ENCODE measurements at places on chromosomes 5 and 9.

- DNase-seq, result no peak
These were observed 36.2 kb upstream of the TTC1 start for GRCh38 chr5:159972538-159973362.

DNA sequence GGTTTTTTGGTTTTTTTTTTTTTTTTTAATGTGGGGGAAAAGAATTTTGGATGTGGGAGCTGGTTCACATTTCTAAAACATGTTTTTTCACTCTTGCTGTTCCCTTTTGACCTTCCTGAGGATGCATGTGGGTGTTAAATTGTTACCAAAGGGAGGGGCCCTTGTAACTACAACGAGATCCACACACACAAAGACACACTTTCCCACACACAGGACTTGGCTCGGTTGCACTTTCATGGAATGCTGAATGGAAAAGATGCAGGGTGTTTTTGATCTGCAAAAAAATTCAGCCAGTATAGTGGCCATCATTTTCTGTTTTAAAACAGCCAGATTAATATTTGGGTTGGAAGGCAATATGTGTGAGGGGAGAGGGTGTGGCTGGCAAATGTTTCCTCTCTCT, 576.9 kb downstream of the EBF1 start:
- DNase-seq, result no peak

- no peak for DNase-seq
These were observed 99.4 kb downstream of the OXCT1 start for GRCh38 chr5:41770799-41771198.

GRCh38 chr9:82127465-82127864, 138.9 kb downstream of the SPATA31D1 start:
- no peak for DNase-seq

- DNase-seq, result no peak
These were observed 297.7 kb downstream of the CSNK1G3 start for GRCh38 chr5:123809594-123810221.

- no peak for DNase-seq
These were observed 365.8 kb upstream of the ZNF608 start for GRCh38 chr5:125112196-125112595.

DNA sequence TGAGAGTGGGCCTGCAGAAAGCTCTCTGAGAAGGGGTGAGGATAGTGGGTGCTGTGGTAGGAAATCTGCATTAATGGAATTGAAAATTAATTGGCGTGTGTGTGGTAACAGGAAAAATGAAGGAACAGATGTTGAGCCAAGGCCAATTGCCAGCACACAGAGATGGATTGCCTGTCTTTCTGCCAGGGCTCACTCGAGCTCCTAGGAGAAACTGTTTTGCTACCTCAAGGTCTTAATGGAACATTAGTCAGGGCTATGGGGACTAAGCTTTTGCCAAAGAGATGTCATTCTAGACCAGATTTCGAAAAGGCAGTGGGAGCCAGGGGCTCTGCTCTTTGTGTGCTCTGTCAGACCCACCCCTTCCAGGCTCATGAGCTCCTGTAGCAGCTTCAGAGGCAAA, 124.0 kb upstream of the EFNA5 start:
- DNase-seq, result no peak

DNA sequence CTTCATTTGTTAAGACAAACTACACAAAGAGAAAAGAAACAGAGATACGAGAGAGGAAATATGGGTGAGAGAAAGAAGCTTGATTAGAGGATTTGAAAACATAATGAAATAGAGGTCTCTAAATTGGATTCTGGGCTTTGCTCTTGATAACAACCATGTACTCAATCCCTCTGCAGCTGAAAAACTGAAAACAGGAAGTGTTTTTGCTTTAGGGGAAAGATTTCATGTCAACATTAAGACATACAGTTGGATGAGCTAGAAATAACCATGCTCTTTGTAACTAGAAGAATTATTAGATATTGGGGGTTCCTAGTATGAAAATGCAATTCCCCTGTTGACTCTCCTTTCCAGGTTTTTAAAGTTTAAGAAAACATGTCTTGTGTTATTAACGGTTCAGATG, 21.9 kb downstream of the CRHBP start:
- DNase-seq, result no peak

- DNase-seq, result no peak
These were observed 162.3 kb downstream of the DRD1 start for GRCh38 chr5:175281714-175282113.

- DNase-seq, result no peak
These were observed 4.0 kb upstream of the FOXB2 start for GRCh38 chr9:77015327-77016048.

DNA sequence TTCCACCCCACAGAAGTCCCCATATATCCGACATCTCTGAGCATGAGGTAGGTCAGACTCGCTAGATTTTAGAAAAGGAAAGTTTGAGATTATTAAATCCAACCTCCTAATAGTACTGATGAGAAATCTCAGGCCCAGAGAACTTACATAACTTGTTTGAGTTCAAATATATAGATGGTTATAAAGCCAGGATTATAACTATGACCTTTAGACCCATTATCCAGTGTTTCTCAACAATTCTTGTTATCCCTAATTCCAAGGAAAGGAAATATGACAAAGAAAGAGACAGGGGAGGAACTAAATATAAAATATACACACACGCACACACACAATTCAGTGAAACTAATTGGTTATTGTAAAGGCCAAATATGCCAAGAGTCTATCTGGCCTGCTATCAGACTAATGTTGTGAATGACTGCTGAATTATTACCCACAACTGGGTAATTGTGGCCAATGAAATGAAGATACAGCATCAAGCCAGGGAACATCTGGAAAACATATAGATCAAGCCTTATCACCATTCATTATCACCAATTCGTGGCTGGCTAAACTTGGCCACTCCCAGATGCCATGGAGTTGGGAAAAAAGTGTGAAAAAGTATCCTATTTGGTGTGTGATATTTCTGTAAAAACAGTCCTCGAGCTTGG, 248.4 kb downstream of the PRELID2 start:
- no peak for DNase-seq

DNA sequence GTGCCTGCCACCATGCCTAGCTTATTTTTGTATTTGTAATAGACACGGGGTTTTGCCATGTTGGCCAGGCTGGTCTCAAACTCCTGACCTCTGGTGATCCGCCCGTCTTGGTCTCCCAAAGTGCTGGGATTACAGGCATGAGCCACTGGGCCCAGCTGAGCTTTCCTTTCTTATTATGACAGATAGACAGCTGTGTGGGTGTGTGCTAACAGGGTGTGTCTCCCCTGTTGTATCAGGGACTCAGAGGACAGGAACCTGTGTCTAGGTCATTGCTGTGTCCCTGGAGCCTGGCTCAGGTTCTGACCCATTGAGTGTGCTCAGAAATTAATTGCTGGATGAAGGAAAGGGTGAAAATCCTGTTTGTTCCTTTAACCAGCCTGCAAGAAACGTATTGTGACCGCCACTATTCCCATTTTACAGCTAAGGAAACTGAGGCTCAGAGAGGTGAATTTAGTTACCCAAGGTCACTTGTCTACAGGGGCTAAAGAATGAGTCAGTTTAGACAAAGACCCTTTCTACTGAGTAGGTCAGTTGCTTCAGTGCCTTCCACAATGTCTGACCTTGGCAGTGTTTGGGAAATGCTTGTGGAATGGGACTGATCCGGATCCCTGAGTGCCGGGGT, 16.8 kb downstream of the NCS1 start:
- no peak for DNase-seq

DNA sequence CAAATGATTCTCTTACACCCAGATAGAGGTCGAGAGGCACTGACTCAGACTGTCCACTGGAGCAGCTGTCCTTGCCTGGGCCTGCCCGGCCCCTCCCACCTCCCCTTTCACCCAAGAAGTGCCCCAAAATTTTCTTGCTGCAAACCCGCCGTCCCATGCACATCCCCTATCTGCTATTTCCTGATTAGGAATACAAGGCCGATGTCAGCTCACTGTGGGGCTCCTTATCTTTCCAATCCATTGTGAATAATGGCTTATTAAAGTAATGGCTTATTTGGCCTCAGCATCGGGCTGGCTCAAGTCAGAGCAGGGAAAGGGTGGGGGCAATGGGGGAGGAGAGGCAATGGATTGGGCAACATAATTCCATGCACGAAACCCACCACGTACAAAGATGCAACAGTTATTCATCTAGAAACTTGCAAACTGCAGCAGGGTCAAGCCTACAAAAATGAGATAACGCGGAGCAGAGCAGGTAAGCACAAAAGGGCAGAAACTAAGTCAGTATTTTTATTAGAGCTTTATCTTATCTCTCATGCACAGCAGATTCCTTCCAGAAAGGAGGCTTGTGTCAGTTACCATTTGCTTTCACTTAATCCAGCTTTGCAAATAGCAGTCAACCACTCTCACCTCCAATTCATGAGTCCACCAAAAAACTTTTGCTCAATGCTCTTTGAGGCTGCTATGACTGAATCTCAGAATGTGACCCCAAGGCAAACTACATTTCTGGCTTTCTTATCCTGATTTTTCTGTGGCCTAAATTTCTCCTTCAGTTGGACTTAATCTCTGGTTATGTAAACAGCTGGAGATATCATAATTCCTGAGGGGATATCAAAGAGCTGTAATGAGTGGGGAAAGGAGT, 138.2 kb upstream of the OSMR start:
- no peak for DNase-seq

- DNase-seq, result no peak
These were observed 21.3 kb downstream of the HMCN2 start for GRCh38 chr9:130286781-130287428.

- no peak for DNase-seq
These were observed 51.1 kb upstream of the CPLX2 start for GRCh38 chr5:175820230-175820629.

DNA sequence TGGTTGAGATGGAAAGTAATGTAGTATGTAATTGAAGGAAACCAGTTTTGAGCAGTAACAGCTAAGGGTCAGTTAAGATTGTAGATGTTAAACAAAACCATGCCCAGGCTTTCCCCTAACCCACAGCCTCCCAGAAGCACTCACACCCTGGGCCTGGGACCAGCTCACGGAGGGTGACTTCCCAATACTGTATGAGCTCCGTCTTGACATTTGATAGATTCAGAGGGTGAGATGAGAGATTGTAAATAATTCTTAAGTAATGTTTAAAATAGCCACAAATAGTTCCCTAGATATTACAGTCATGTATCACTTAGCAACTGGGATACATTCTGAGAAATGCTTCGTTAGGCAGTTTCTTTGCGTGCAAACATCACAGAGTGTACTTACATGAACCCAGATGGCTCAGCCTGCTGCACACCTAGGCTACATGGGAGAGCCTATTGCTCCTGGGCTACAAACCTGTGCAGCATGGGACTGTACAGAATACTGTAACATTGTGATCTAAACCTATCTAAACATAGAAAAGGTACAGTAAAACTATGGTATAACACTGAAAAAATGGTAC, 140.7 kb downstream of the FANCC start:
- DNase-seq, result no peak

GRCh38 chr5:158373608-158374395, 514.9 kb upstream of the CLINT1 start:
- no peak for DNase-seq

GRCh38 chr5:175195698-175196656, 248.0 kb downstream of the DRD1 start:
- DNase-seq, result no peak

DNA sequence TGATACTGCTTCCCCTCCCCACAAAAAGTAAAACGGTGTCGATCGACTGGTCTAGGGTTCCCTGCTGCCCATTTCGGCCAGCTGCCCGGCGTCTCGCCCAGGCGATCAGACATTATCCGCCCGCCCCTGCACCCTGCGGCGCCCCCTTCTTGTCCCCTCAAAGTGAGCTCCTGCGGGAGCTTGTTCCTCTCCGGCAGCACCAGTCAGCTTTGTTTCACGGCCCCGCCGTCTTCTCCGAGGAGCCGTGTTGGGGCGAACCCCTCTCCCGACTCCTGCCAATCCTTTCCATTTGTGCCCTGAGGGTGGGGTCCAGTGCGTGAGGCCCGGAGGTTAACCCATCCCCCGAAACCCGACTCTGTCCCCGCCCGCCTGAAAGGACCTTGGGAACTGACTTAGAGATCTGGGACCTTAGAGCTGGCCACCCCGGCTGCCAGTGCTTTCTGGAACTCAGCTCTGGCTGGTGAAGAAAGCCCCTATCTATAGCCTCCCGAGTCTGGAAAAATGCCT, 518 bp downstream of the UBE2B start:
- DNase-seq, result peak; percentile 5

GRCh38 chr5:51573835-51574234, 190.6 kb downstream of the ISL1 start:
- no peak for DNase-seq

- DNase-seq, result no peak
These were observed 28.1 kb upstream of the C9orf72 start for GRCh38 chr9:27601396-27601795.

GRCh38 chr5:95727764-95728191, 3.4 kb upstream of the RHOBTB3 start:
- no peak for DNase-seq

DNA sequence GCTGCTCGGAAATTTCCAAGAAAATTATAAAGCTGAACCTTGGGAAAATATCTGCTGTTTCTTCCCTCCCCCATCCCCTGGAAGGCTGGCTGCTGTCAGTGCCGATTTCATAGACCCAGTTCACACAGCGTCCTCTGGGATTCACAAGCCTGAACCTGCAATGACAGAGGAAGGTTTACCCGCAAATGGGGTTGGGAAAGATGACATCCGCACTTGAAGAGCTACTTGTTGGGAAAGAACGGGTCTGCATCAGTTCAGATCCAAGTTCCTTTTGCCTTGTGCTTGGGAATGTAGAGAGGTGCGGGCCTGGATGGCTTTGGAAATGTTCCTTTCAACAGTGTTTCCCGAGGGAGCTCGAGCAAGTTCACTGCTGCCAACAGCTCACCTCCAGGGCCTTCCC, 13.9 kb downstream of the PCDH12 start:
- no peak for DNase-seq

DNA sequence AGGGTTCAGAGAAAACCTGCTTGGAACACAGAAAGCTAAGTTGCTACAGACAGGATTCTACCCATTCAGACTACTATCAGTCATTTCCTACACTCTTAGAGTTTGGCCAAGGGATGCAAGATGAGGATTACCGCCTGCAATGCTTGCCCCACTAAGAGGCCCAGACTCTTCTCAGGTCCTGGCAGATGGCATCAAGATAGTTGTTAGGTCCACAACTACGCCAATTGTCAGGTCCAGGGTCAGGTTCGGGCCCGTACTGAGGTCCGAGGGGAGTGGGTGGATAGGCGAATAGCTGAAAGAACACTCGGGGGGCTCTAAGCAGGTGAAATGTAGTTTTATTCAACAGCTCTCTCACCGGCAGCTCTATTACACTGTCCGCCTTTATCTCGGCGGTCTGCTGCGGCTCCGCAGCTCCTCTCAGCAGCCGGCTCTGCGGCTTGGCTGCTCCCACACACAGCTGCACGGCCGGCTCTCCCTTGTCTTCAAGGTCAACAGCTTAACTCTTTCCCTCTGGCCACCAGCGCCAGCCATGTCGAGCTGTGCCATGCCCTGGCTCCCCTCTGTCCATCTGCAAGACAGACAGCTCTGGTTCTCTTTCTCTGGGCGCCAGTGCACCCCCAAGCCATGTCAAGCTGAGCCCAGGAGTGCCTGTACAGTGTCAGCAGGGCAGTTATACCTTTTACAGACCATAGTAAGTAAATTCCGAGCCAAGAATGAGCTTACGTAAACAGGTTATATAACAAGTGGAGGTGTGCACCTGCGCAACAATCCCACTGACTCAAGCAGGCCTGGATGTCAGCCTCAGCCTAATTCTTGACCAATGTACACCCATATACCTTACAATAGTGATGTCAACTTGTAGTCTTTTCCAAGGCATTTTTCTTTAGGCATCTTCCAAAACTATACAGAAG, 24.0 kb downstream of the ENC1 start:
- no peak for DNase-seq

- no peak for DNase-seq
These were observed 138.6 kb downstream of the ARL15 start for GRCh38 chr5:54171645-54172384.
